ENCODE measurements at places on chromosomes 1 and 21.

- DNase-seq, result no peak
These were observed 17.2 kb upstream of the SLC19A1 start for GRCh38 chr21:45559216-45560105.

DNA sequence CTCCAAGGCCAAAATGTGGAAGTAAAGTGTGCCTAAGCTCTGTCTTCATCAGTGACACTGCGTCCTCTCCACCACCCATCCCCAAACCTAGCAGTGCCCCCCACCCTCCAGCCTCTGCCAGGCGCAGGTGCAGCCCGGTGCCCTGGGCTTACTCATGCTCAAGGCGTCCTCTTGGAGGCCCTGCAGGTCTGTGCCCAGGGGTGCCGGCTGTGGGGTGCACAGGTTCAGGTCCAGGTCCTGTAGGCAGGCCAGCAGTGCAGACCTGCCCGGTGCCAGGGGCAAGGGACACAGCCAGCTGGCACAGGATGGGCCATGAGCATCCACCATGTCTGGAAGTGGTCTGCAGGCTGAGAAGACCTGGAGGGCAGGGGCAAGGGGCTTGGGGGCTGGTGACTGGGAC lies 5.1 kb downstream of the ZNF683 start:
- DNase-seq, result no peak

- DNase-seq, result peak; percentile 94
These were observed 59.8 kb upstream of the MORC3 start for GRCh38 chr21:36260030-36260787.

GRCh38 chr1:54221867-54222484 lies 22.0 kb downstream of the MRPL37 start:
- DNase-seq, result no peak

DNA sequence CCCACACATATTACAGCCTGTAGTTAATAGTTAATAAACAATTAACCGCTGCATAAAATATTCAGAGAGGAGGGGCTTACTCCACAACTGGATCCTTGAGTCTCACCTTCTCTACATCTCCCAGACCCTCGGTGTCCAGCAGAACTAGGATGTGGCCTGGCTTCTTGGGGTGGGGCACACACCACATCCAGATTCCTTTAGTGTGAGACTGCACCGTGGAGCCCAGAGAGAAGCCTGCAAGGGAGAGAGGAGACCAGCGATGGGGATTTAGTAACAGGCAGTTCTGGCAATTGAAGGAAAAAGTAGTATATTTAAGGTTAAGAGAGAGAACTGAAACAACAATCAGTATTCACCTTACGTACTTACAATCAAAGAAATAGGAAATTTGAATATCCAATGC lies 4.9 kb downstream of the GBP1 start:
- DNase-seq, result no peak

GRCh38 chr1:154971341-154971998 lies 923 bp upstream of the SHC1 start:
- DNase-seq, result no peak
